K562 (cell line): ENCODE measurements at places on chromosomes 6 and 20.

DNA sequence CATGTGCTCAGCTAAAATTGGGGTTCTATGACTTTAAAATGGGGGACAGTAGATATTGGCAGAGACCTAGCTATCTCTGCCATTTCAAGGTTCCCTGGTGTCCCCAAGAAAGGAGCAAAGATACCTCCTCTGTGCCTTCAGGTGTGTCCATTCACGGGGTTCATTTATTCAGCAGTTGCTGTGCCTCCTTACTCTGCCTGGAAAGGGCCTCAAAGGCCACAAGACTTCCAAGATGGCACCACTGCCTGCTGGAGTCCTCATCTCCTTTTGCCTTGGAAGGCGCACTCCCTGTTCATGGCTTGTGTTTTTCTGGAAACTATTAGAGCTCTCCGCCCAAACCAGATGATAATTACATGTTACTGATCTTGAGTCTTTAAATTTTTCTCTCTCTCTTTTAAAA is 3.9 kb upstream of the ZBP1 start:
- DNase-seq, result no peak

GRCh38 chr6:41824571-41825569 is 37.4 kb downstream of the TOMM6 start:
- no peak for DNase-seq

GRCh38 chr20:11719153-11719552 is 198.5 kb upstream of the BTBD3 start:
- no peak for DNase-seq

DNA sequence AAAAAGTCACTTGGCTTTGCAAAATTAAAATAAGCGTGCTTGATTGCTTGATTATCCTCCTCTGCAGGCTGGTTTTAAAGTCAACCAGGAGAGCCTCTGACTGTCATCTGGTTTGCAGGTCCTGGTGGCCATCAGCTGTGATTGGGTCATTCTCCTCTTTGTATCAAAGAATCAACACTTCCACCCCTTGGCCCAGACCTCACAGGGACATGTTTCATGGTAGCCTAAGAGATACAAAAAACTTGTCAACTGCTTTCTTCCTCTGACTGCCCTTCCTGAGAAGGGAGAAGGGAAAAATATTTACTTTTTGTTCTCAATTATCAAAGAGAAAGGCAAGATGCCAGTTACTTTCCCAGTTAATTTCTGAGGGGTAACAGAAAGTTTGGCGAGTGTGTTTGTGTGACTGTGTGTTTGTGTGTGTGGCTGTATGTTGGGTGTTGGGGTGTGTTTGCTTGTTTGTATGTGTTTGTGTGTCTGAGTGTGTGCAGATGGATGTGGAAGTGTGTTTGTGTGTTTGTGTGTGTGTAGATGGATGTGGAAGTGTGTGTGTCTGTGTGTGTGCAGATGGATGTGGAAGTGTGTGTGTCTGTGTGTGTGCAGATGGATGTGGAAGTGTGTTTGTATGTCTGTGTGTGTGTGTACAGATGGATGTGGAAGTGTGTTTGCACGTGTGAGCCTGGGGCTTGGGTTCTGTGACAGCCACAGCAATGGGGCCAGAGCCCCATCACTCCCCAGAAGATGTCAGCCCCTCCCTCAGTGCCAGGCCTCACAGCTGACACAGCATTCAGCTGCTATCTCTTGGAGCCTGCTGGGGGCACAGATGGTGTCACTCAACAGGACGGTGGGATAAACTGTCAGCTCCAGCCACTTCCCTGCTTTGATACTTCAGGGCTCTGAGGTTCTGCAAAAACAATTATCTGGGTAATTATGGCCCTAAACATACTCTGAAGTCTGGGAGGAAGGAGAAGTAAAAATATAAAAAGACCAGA is 98.6 kb upstream of the RNF24 start:
- no peak for DNase-seq

DNA sequence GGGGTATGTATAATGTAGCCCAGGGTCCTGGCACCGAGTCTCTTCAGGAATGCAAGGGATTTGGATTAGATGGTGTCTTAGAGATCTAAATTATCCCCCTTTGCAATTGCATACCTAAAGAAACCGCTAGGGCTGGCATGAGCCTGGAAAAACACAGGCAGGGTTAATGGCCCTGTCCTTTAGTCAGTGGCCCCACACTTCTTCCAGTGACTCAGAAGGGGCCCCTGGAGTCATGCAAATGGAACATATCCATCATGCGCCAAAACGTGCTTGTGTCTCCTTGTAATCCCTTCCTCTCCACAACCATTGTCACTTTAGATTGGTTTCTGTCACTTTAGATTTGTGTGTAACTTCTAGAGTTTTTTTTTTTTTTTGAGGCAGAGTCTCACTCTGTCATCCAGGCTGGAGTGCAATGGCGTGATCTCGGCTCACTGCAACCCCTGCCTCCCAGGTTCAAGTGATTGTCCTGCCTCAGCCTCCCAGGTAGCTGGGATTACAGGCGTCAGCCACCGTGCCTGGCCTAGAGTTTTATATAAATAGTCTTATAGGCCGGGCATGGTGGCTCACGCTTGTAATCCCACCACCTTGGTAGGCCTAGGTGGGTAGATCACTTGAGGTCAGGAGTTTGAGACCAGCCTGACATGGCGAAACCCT is 8.7 kb upstream of the MYBL2 start:
- peak; percentile 53 for DNase-seq

GRCh38 chr6:140178935-140179334 is 804.5 kb upstream of the CITED2 start:
- DNase-seq, result no peak

DNA sequence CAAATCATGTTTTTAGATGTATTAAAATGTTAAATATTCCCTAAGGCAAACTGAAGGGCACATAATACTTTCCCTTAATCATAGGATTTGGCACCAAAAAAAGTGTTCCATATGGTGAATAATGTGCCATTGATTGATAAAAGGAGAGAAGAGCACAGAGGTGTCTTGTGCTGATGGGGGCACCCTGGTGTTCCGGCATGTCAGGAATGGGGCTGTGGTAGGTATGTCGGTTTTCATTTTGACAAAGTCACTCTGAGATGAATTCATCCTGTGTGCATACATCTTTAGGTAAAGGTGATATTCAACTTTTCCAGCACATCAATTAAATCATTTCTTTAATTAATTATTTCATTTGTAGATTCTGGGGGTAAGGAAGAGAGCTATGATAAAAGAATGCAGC is 36.8 kb downstream of the CENPW start:
- DNase-seq, result no peak

GRCh38 chr6:43334466-43335095 is 26.0 kb upstream of the CRIP3 start:
- peak; percentile 65 for DNase-seq

- no peak for DNase-seq
Observed at GRCh38 chr20:35117196-35117595, 24.6 kb upstream of the TRPC4AP start.

DNA sequence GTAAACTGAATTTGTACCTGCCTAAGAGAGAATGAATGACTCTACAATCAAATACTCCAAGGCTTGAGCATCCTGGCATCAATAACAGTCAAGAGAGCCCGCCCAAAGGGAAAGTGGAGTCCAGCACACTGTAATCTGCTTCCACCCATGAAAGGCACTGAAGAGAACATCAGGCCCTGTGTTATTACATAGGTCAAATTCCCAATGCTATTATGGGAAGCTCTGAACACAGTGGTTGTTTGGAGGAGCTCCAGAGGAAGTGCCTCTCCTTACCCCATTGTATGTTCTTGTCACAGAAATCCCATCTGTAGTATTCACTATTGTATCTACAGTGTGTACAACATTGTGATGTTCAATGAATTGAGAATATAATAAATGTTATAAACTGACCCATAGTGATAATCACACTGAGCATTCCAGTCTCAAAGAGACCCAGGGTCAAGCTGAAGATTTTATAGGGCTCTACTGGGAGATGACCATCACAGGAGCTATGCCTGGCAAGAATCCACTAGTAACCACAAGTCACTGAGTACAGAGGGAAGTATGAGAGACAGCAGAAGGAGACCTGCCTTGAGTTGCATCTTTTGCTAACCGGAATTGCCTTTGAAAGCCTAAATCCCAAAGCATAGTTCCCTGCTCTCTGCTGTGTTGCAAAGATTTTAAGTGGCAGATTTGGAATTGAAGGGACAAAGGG is 446.7 kb downstream of the GJA1 start:
- DNase-seq, result no peak

GRCh38 chr20:32845786-32846185 is 12.9 kb upstream of the EFCAB8 start:
- no peak for DNase-seq

DNA sequence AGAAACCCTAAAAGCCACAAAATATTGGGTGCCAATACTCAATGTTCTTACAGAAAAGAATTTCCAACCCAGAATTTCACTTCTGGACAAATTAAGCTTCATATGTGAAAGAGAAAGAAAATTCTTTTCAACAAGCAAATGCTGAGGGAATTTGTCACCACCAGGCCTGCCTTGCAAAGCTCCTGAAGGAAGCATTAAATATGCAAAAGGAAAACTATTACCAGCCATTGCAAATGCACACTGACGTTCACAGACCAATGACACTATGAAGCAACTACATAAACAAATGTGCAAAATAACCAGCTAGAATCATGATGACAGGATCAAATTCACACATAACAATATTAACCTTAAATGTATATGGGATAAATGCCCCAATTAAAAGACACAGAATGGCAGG is 187.9 kb upstream of the BTBD3 start:
- DNase-seq, result no peak

GRCh38 chr20:57316795-57317201 is 12.8 kb upstream of the SPO11 start:
- DNase-seq, result no peak

DNA sequence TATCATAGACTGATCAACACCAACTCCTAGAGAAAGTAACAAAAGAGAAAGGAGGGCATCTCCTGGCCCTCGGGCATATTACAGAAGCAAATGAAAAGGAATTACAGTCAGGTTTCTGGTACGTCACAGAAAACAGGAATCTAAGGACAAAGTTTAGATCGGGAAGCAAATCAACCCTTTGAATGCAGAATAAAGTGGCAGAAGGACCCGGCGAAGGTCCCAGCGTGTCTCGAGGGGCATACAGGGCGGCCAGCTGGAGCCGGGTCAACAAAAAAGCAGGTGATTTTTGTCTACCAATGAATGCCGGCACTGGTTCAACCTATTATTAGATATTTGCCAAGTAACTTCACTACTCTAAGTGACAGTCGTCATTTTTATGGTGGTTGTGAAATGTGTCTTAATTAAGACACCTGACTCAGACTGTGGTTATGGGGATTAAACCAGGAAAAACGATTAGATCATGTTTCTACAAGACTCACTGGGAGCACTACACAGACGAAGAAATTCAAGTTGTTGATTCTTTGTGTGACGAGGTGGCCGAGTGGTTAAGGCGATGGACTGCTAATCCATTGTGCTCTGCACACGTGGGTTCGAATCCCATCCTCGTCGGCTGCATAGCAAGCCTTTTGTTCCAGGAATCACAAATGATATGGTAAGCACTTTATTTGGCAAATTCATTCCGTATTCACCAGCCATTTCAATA is 12.4 kb upstream of the ZSCAN9 start:
- peak; percentile 82 for DNase-seq

- DNase-seq, result peak; percentile 88
Observed at GRCh38 chr6:27752038-27752885, 159.9 kb downstream of the OR2B2 start.

DNA sequence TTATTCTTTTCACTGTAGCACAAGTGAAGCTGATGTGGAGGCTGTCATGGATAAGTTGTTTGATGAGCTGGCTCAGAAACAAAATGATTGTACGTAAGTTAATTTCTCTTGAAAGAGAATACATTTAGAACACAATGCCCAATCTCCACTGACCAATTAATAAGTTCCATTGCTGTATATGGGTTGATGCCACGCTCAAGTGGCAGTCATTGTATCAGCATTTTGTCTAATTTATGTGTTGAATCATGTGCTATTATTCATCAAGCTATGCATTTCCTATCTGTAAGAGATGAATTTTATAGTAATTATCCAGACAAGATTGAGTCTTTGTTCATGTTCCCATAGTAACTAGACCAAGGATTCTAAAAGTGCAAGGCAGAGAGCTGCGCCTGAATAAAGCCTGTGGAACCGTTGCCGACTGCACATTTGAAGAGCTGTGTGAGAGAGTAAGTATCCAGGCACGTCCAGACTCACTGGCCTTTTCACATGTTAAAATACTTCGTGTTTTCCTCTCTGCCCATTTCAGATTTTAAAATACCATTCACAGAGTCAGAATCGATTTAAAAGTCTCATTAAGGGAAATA is 83.8 kb upstream of the FOXO3 start:
- no peak for DNase-seq

DNA sequence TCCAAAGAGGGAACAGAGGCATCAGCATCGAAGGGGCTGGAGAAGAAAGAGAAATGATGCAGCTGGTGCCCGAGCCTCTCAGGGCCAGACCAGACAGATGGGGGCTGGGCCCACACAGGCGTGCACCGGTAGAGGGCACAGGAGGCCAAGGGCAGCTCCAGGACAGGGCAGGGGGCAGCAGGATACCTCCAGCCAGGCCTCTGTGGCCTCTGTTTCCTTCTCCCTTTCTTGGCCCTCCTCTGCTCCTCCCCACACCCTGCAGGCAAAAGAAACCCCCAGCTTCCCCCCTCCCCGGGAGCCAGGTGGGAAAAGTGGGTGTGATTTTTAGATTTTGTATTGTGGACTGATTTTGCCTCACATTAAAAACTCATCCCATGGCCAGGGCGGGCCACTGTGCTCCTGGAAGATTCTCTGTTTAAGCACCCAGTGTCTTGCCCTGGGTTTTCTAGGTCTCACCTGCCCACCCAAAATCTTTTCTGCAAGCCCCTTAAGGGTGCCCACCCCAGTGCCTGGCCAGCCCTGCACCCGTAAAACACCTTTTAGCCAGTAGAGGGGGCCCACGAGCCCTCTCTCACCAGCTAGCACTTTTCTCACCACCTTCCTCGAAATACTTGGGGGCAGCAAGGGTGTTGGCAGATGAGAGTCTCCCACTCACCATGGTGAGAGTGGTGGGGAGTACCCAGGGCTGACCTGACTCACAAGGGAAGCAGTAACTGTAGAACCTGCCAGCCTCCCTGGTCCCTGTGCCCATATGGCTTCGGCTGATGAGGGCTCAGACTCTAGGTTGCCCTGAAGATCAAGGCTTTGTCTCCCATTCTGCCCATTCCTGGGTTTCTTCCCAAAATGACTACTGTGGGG is 35.7 kb upstream of the ID1 start:
- DNase-seq, result peak; percentile 54

DNA sequence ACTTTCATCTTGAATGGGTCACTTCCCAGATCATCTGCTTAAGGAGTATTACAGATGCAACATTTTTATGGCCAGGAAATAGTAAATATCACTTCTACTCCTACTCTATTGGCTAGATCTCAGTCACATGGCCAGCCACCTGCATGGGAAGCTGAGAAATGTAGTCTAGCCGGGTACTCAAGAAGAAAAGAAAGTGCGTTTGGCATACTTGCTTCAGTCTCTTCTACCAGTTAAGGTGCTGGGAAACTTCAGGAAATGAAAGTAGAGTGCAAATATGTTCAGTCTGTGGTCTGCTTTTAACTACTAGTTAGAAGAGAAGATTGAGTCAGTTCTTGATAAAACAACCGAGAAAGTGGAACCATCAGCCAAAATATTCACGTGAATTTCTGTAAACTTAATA is 129.2 kb downstream of the PDSS2 start:
- no peak for DNase-seq
